Activated naive CD4-positive, alpha-beta T cell (primary cell): ENCODE measurements at places on chromosomes 2 and 18.

- no peak for DNase-seq
Observed at GRCh38 chr2:28976584-28976983, 4.5 kb upstream of the TOGARAM2 start.

GRCh38 chr18:34866739-34867138 is 156.6 kb downstream of the DTNA start:
- no peak for DNase-seq

DNA sequence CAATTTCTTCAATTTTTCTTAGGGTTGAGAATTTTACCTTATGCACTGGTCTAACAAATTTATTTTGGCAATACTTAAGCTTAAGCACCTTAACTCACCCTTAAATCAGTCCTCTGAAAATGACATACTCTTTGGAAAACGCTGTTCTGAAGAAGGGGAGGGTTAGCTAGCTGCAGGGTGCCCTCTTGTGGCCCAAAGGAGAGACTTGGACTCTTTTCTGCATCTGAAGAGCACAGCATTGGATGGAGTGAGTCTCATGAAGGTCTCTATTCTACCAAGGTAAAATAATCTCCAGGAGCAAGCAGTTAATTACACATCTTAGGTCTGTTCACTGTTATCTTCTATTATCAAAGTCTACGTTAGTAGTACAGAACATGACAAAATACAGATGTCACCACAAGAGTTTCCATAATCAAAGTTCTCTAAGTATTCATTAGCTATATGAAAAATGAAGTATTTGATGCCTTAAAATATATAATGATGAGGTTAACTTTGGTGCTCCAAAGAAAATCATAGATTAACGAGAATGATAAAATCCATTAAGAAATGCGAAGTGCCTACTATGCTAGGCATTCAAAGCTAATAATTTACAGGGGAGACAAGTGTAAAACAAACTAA is 24.4 kb downstream of the PUM2 start:
- DNase-seq = peak; percentile 12

DNA sequence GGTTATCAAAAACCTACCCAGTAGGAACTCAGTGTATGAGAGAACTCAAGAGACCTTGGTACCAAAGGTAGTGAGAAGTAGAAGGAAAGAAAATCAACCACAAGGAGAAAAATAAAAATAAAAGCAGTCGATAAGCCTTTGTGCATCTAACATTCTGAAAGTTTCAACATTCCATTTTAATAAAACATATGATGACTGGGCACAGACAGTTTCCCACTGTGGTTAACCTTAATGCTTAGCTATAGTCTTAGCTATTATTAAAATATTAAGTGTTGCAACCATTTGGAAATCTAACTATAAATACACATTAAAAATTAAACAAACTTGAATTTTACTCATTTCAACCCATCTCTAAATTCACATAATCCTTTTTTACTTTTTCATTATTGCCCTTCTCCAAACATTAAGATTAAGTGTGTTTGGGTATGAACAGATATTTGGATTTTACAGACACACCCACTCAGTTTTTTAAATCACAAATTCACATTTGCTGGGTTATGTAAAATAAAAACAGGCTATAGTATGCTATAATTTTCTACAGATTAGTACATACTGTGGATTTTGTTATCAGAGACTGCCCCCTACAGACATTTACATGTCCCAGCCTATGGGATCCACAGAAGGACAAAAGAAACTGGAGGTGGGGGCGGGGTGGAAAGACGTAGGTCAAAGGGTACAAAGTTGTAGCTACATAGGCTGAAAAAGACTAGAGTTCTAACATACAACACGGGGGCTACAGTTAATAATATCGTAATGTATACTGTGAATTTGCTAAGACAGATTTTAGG is 32.8 kb downstream of the SRBD1 start:
- DNase-seq = no peak

- no peak for DNase-seq
Observed at GRCh38 chr18:24009651-24010333, 4.8 kb upstream of the TTC39C start.

GRCh38 chr2:240557808-240558207 is at the start of gene ANKMY1:
Gene ANKMY1, minus strand, starts transcription at chr2:240557988. Its CDS starts 653 bp downstream, at chr2:240557335.
- DNase-seq = no peak
